Esophagus squamous epithelium (tissue), 5 donors: ENCODE measurements at places on chromosomes 2 and 18.

DNA sequence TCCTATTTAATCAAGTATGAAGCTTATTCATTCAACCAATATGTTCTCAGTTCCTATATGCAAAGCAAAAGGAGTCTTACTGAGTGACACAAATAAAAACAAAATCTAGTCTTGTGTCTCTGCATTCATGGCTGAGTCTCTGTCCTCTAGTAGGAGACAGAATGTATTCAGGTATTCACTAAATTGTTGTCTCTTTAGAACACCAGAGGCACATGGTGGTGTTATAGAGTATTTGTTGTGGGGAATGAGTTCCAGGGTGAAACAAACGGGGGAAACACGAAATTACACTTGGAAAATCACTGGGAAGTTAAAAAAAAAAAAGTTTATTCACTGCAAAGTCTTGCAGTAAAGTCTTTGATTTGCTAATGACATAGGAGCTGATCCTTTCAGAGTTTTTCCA is 131.7 kb upstream of the FSHR start:
- no peak for DNase-seq

GRCh38 chr2:207813221-207813916 is 43.7 kb upstream of the FZD5 start:
- no peak for DNase-seq

- DNase-seq = no peak
These were observed 56.0 kb downstream of the HDAC4 start for GRCh38 chr2:239344857-239345216.

GRCh38 chr2:66582987-66583880 is 148.3 kb downstream of the MEIS1 start:
- DNase-seq = no peak

GRCh38 chr2:10811517-10811916 is 1.1 kb downstream of the PDIA6 start:
- DNase-seq = no peak

GRCh38 chr2:47070155-47070919 is 84.8 kb downstream of the STPG4 start:
- DNase-seq = no peak

- DNase-seq = no peak
These were observed 13.1 kb upstream of the SUMO1 start for GRCh38 chr2:202251494-202251893.

GRCh38 chr2:238996331-238997136 is 148.6 kb downstream of the TWIST2 start:
- no peak for DNase-seq

DNA sequence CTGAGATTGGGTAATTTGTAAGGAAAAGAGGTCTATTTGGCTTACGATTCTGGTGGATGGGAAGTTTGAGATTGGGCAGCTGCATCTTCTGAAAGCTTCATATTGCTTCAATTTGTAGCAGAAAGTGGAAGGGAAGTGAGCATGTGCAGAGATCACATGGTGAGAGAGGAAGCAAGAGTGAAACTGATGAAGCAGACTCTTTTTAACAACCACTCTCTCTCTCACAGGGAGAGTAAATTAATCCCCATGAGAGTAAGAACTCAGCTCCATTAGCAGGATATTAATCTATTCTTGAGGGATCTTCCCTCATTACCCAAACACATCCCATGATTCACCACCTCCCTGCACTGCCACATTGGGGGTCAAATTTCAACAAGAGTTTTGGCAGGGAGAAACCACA is 298.5 kb upstream of the CELF4 start:
- DNase-seq = no peak

DNA sequence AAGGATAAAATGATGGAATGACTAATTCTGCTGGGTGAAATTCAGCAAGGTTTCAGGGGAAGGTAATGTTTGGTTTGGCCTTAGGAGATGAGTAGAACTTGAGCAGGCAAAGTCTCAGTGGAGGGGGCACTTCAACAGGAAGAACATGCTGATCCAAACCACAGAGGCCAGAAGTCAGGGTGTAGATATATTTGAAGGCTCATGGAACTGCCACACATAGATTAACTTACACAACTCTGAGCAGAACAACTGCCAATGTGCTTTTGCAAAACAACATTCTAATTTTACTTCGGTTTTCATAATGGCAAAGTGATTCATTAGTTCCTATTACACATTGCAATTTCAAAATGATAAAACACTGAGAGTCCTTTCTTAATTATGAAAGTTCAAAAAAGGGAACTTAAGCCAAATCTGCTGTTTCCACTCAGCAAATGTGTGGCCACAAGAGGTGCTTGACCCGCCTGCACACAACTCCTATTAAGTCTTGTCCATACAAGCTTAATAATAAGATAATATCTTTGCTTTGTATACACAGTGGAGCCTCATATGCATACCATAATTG is 284.8 kb downstream of the MREG start:
- no peak for DNase-seq

DNA sequence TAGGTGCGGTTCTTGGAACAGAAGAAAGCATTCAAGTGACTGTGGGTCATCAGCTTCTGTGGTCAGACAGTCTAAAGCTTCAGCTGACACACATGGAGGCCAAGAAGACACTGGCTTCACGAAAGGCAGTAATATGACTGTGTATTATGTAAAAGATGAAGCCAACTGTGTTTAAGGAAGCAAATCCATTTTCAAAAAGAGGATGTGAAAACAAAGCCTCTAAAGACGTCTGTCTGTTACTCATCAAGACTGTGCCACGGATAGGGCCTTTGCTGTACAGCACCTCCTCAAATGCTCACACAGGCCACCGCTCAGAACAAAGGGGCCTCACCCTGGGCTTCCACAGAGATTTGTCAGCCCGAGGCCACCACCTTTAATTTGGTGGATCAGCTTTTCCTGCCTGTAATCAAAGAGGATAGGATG is 21.1 kb upstream of the TMEM163 start:
- DNase-seq = no peak

- DNase-seq = no peak
These were observed 2.0 kb downstream of the SDC1 start for GRCh38 chr2:20222769-20223406.

GRCh38 chr18:364256-364826 is 96.5 kb upstream of the THOC1 start:
- no peak for DNase-seq

- DNase-seq = no peak
These were observed 153.7 kb downstream of the GALNT3 start for GRCh38 chr2:165640247-165640929.

- no peak for DNase-seq
These were observed 211.4 kb upstream of the DDX18 start for GRCh38 chr2:117603060-117603459.

DNA sequence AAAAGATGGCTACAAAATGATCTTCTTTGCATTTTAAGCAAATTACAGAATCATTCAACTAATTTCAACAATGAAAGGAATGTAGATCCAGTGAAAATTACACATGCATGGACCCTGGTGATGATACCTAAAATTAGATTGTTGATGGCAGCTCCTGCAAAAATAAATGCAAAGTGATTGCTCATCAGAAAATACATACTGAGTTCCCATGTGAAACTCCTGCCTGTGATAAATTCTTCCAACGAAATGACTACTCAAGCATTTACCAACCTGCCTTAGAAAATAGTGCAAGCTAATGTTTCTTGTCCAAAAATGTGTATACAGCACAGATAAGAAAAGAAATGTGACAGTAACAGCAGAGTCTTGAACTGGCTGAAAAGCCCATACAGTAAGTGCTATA is 300.0 kb upstream of the REV1 start:
- DNase-seq = no peak

- DNase-seq = no peak
These were observed 400.5 kb downstream of the TMX3 start for GRCh38 chr18:68314403-68314802.

DNA sequence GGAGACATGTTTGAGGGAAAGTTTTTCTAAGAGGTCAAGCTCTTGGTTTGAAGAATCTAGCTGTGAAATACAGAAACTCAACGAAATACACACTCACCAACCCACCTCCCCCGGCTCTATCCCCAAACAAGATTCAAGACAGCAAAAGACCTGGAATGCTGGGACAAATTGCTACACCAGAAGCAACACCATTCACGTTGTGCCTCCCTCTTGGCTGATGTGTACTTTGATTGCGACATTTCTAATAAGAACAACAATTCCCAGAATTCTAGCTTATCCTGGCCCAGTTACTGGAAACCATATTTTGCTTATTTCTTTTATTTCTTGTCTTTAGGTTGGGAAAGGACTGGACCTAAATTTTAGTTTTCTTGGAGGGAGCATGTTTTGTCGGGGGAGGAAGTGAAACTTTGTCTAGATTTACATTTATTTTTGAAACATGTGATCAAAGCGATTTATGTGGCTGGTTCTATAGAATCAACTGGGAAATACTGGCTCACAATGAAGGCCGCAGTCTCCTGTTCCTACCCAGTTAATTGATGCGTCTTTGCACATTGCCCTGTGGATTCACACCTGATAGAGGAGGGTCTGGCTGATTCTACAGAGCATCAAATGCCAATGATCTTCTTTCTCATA is 29.6 kb upstream of the LPIN1 start:
- no peak for DNase-seq

DNA sequence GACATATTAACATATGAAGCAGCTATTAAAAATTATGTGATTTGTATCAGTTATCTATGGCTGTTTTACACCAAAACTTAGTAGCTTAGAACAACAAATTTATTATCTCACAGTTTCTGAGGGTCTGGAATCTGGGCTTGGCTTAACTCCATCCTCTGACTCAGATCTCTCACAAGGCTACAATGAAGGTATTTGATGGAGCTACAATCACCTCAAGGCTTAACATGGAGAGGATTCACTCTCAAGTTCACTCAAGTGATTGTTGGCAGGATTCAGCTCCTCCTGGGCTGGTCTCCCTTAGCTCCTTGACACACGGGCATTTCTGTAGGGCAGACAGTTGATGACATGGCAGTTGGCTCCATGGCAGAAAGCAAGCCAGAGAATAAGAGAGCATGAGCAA is 133.0 kb upstream of the SLC14A2 start:
- no peak for DNase-seq
